ENCODE measurements at places on chromosomes 16 and 17.

- DNase-seq = peak; percentile 58
Observed at GRCh38 chr17:7237761-7238419, 1.4 kb downstream of the PHF23 start.

DNA sequence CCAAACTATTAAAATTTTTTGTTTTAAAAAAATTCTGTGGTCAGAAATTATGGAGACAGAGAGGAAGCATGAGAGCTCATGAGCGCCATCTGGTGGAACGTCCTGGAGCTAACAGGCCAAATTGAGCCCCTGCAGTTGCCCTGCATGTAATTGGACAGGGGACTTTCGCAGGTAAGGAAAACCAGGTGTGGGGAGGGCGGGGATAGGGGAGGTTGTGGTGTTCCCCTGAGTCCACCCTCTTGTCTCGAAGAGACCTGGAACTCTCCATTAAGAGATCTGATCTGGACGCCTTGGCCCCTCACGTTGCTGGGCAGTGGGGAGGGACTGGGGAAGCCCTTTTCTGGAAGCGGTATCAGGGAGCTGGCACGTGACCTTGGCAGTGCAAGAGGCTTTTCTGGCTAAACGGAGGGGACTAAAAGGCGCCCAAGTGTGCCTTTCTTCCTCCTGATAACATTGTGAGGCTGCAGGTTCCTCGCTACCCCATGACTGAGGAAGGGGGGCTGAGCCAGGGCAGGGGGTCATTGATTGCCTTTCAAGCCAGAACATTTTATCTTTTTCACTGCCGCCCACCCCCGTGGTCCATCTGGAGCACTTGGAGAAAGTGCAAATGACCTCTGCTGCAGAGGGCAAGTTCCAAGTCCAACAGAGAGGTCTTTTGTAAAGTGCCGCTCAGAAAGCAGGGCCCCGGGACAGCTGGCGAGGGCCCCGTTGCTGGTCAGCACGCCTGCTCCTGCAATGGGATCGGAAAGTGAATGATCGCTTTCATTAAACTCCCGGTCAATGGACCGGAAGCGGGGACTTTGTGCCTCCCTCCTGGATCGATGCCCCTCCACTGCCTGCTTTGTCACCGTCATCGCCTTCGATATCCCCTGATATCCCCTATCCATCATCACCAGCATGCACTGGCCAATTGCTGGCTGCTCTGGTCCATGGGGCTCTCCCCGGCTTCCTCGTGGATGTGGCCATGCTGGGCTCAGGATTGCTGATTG, 18.4 kb downstream of the PDILT start:
- peak; percentile 51 for DNase-seq

GRCh38 chr16:89811321-89811720, 5.1 kb downstream of the FANCA start:
- DNase-seq = no peak

- no peak for DNase-seq
Observed at GRCh38 chr16:30009990-30010843, 610 bp downstream of the DOC2A start.

DNA sequence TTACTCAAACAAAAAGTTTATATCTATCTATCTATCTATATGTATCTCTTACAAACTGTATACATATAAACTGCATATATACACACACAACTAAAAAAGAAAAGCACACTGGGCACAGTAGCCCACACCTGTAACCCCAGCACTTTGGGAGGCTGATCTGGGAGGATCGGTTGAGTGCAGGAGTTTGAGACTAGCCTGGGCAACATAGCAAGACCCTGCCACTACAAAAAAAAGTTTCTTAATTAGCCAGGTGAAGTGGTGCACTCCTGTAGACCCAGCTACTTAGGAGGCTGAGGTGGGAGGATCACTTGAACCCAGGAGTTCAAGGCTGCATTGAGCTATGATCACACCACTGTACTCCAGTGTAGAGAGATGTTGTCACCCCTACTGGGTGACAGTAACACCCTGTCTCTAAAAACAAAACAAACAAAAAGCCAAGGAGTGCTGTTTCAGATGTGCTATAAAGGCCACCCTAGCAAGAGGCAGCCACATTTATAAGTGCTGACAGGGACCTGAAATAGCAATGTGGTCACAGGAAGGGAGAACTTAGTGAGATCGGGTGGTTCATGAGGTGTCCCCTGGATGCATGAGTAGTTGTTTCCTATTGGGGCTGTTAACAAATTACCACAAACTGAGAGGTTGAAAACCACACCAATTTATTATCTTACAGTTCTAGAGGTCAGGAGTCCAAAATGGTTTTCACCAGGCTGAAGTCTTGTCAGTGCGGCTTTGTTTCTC, 4.8 kb downstream of the CD2BP2 start:
- DNase-seq = no peak
